ENCODE measurements at places on chromosomes 7 and 10. TPM values are rescaled to one million over a fixed set of nuclear protein-coding genes. Genes with fewer than 3 reads are reported as not detected.

Gene MINDY4
- 7.9 TPM for total RNA-seq

Gene OR2A5
- total RNA-seq = not detected

Gene NCF1
- not detected for total RNA-seq

Gene ZPBP
- total RNA-seq = not detected

Gene MRC1
- total RNA-seq = under 0.01 TPM
